Hematopoietic multipotent progenitor cell treated with erythropoietin and hydrocortisone succinate and interleukin-3 and kit ligand, for 4 days (in vitro differentiated cells): ENCODE measurements at places on chromosomes 3 and 15.

DNA sequence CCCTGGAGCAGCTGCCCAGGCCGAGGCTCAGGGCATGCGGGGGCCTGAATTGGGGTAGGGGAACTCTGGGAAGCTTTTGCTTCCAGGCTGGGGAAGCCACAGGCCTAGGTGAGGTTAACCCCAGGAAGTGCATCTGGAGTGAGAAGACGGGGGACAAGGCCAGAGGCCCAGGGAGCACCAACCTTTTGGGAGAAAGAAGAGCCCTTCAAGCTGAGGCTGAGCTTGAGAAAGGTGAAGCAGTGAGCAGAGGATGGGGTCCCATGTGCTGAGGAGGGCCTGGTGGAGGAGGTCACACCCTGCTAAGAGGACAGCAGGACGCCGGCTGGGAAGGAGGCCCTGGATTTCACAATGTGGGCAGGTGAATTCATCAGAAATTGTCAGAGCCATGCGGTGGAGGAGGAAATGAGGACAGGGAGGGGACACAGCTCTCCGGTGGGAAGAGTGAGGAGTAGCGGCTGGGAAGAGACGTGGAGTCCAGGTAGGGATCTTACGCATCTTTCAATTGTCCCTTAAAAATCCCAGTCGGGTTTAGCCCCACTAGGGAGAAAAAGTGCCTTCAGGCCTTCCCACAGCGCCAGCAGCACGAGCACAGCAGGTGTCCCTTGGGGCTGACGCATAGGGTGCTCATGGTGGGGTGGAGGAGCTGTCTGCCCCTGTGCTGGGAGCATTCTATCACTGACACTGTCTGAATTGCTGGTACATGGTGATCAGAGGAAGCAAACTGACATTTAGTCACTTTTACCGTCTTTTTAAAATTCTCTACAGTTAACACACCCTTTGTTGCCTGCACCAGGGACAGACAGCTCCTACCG, 50.9 kb downstream of the HCN4 start:
- no peak for DNase-seq

GRCh38 chr3:4588466-4588865, 95.3 kb downstream of the ITPR1 start:
- no peak for DNase-seq

- DNase-seq, result peak; percentile 68
Observed at GRCh38 chr3:187150599-187150998, 11.3 kb upstream of the RPL39L start.

DNA sequence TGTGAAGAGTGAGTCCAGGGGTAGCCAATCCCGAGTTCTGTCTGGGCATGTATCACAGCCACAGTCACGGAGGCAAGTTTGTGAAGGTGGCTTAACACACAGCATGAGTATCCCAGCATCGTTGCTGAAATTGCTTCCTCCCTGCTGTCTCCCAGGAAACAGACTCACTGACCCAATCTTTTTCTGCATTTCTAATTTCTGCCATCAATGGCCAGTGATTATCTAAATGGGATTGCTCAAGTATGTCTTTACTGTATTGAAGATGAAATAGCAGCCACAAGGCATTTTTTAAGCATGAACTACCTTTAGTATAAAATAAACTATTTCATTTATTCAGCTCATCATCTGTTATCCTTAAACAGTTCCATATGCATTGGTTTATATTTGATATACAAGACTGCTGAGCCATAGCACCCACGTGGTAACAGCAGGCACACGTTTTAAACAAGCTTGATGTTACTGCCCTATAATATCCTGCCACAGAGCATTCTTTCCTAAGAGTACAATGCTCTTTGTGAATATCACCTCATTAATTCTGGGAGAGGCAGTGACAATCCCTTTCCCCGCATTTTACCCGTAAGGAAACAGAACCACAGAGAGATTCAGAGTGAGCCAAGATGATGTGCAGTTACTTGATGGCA, 276.6 kb upstream of the THBS1 start:
- no peak for DNase-seq

GRCh38 chr3:48405343-48405881, 24.5 kb downstream of the PLXNB1 start:
- no peak for DNase-seq

DNA sequence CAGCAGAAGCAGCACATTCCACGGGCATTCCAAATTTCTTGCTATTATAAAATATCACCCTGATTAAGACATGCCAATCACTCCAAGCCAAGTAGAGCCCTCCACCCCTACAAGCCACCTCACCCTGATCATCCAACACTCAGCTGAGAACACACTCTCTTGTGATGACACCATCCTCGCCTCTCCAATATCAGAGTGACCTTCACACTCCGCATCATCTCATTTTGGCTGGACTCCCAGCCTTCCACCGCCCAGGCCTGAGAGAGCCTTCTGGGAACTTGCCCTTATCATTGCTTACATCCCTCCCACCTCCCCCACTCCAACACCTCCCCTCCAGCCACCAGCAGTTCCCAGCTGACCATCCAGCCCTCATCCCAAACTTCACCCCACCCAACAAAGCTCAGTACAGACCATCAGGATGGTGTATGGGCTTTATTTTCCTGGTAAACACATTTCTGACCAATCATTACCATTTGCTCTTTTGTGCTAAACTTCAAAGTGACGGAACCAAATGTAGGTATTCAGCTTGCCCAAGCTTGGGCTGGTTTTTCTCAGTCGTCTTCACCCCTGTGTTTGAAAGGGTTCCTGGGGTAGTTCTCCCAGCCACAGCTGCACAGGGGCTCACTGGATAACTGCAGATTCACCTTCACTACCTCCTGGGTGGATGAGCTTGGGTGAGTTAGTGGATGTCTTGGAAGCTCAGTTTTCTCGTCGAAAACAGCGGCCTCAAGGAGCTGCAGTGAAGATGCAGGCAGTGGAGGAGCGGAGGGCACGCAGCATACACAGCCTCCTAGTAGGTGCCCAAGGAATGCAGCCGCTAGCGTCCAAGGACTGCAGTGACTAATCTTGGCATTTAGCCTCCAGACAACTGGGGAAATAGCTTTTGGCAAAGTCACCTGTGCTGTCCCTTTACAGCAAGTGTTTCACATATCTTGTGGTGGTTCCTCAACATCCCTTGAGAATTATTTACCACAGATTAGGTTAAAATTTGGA, 115.1 kb downstream of the LIPC start:
- peak; percentile 24 for DNase-seq

DNA sequence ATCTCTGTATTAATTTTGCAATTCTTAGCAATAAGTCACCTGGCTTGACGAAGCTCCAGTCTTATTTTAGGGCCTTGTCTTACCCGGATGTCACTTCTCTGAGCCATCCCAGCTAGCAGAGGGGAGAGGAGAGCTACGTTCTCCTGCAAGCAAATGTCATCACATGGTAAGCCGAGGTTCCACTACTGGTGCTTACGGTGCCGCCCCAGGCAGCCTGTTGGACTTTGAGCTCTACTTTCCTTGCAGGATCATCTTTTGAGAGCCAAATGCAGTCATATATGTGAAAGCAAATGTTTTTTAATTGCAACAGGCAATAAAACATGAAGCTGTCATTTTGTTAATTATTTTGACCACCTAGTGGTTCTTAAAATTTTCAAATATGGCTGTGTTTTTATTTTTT, 140.9 kb downstream of the FAM43A start:
- no peak for DNase-seq

GRCh38 chr3:122987736-122988319, 39.7 kb downstream of the SEMA5B start:
- peak; percentile 65 for DNase-seq

DNA sequence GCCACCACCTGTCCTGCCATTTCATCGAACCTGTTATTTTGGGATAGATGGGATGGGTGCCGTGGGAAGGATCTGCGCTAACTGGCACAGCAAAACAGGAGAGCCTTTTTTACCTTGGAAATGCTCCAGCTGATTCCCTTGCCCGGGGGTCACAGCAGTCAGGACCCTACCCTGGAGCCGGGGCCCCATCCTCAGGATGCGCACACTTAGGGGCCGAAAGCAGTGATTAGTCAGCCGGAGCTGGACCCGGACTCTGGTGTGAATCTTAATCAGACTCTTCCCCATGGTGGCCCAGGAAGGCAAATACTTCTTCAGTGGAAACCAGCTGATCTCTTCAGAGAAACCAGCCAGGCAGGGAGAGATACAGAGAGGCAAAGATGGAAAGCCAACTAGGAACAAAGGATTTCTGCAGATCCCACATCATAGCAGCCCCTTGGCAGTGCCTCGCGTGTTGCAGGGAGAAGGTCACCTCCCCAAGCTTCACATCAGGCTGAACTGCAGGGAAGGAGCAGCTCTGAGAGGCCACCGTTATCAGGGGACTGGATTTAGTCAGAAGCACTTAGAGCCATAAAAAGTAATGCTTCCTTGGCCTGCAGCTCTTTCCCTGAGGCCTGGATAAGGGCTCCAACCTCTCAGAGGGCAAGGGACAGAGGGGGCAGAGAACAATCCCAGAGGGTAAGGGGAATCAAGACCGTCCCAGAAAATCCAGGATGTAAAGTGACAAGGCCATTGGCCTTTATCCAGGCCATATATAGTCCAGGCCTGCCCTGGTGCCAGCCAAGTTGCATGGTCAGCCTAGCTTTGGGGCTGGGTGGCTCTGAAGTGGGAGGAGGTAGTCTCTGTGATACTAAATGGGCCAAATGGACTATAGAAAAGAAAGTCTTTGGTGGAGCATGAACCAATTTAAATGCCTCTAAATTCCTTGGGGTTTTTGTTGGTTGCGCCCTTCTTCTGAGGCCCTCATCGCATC, 52.9 kb downstream of the WDR76 start:
- DNase-seq, result no peak

- peak; percentile 61 for DNase-seq
Observed at GRCh38 chr15:64426845-64427465, 33.4 kb upstream of the ZNF609 start.

DNA sequence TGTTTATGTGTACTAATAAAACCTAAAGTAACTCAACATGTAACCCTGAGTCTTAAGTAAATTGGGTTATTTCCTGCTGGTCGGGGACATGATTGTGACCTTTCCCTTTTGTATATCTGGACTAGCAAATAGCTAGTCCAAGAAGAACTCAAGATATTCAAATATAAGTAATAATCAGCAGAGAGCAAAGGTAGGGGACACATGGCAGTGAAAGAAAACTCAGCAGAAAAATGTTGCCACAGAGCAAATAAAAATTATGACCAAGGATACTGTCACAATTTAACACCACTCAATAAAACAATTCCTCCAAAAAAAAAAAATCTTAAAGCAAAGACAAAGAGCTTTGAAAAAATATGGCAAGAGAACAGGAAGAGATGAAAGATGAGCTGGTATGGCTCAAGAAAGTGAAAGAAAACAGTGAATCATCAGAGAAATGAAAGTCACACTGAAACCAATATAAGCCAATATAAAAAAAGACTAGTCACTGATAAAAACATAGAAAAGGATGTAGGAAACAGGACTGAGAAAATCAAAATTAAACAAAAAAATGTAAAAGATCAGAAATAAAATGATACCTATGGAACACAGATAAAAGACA, 43.4 kb downstream of the HLTF start:
- no peak for DNase-seq

GRCh38 chr3:108486338-108486737, 24.1 kb downstream of the MYH15 start:
- DNase-seq, result no peak

DNA sequence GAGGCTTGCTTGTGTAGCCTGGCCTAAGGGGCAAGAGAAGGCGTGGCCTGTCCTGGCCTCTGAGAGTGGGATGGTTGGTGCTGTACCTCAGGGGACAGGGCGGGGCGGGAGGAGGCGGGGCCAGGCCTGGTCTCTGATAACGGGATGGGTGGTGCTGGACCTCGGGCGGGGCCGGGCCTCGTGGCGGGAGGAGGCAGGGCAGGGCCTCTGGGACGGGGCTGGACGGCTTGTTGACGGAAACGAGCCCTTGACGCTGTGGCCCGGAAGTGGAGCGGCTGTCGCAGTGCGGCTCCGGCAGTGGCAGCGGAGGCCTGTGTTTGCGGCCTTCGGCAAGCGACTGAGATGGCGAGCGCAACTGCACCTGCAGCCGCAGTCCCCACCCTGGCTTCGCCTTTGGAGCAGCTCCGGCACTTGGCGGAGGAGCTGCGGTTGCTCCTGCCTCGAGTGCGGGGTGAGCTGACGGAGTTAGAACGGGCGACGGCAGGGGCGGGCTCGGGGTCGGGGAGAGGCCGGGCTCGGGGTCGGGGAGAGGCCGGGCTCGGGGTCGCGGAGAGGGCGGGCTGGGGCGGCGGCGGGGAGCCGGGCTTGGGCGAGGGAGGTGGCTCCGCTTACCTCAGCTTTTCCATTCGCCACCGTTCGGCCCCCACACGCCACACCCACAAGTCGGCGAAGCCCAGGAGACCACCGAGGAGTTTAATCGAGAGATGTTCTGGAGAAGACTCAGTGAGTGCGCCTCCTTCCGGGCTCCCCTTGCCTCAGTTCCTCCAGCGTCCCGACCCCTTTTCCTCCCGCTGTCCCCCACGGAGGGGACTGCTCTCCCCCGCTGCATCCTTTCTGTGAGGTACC, at the start of gene CCNDBP1:
Gene CCNDBP1, plus strand, starts transcription at position 247 of the 846 bp plus-strand sequence. Its CDS starts 96 bp downstream, at position 343.
- peak; percentile 99 for DNase-seq

GRCh38 chr15:60172143-60172542, 168.0 kb downstream of the FOXB1 start:
- no peak for DNase-seq

- DNase-seq, result no peak
Observed at GRCh38 chr3:140655678-140656077, 22.2 kb upstream of the TRIM42 start.

GRCh38 chr15:45157974-45158373, 28.2 kb downstream of the DUOX1 start:
- no peak for DNase-seq

DNA sequence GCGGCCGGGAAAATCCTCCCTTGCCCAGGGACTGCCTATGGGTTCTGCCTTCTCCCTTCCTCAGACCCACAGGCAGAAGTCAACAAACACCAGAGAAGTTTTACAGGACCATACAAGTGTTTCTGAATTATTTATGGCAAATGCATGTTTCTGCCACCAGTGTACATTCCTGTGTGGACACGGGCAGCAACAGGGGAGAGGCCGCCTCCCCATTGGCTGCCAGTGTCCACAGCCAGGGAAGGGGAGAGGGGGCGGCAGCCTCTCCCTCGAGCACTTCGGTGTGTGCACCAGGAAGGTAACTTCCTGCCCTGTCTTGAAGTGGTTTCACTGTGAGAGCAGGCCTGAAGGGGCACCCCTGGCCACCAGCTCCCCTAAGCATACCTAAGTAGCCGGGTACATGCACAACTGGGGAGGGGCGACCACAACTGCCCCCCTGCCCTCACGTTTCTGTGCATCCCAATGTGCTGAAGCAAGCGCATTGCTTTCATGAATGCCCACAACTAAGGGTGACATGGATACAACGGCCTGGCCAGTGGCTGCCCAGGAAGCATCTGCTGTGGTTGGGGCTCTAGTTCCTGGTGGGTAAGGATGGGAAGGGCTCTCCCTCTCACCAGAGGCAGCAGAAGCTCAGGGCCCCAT, 14.8 kb upstream of the SHISA5 start:
- peak; percentile 47 for DNase-seq

GRCh38 chr15:60844010-60844409, 365.1 kb upstream of the ICE2 start:
- DNase-seq, result no peak
